Brain (organoid and tissue), 16 donors: ENCODE measurements at places on chromosomes 12 and 14. TPM values are rescaled to one million over a fixed set of nuclear protein-coding genes. Genes with fewer than 3 reads are reported as not detected.
A peak's percentile ranks its signal among the peaks of the same experiment; 100 is the strongest.

The MYF6 gene
- polyA plus RNA-seq, result not detected

The ARHGEF40 gene
- polyA plus RNA-seq, result 21.3 TPM

The LIN7A gene
- 10.4 TPM for polyA plus RNA-seq

The ESR2 gene
- 0.10 TPM for polyA plus RNA-seq

The PLEK2 gene
- polyA plus RNA-seq, result 1.8 TPM

The MUCL1 gene
- polyA plus RNA-seq, result not detected

The SLC4A8 gene
- 15.8 TPM for polyA plus RNA-seq

DNA sequence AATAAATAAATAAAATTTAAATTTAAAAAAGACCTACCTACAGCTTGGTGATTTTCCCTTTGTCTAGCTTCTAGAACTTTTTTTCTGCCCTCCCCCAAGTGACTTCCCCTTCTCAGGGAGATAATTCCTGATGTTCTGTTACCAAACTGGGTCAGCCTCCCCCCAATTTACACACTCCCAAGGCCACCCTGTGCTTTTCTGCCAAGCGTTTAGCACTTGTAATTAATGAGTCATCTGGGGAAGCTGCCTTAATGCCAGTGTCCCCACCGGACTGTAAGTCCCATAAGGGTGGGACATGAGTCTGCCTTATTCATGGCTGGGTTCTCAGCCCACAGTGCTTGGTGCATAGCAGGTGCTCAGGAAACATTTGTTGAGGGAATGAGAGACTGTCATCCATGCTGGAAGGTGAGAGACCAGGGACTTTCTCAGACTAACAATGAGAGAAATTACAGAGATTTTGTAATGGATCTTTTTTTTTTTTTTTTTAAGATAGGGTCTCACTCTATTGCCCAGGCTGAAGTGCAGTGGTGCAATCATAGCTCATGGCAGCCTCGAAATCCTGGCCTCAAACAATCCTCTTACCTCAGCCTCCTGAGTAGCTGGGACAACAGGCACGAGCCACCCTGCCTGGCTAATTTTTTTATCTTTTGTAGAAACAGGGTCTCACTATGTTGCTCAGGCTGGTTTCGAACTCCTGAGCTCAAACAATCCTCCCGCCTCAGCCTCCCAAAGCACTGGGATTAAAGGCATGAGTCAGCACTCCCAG, 106.8 kb downstream of the PHETA1 start:
- no peak for DNase-seq

GRCh38 chr12:74337951-74338350, 199.7 kb upstream of the ATXN7L3B start:
- DNase-seq, result no peak

DNA sequence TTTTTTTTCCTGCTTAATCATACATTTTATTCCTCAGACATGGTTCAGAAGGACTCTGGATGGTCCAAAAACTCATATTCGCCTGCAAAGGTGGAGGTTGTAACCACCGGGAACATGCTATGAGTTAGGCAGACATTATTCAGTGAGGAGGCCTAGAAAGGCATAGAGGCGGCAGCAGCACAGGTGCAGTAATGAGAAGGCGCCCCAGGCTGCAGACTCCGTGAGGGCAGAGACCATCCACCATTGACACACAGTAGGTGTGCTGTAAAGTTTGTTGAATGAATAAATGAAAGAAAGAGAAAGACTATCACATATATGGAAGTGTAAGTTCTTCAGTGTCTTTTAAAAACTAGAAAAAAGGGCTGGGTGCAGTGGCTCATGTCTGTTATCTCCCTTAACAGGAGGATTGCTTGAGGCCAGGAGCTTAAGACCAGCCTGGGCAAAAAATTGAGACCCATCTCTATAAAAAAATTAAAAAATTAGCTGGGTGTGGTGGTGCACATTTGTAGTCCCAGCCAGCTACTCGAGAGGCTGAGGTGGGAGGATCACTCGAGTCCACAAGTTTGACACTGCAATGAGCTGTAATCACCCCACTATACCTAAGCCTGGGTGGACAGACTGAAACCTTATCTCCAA, 34.5 kb upstream of the PTGR2 start:
- no peak for DNase-seq

GRCh38 chr14:105384605-105385321, 13.6 kb upstream of the TEX22 start:
- DNase-seq, result no peak

- no peak for DNase-seq
Observed at GRCh38 chr12:20931894-20932293, 121.4 kb downstream of the SLCO1B3 start.

GRCh38 chr12:12272869-12273268, 6.0 kb upstream of the LRP6 start:
- DNase-seq, result no peak

GRCh38 chr12:40327535-40327934, 102.7 kb downstream of the LRRK2 start:
- no peak for DNase-seq

DNA sequence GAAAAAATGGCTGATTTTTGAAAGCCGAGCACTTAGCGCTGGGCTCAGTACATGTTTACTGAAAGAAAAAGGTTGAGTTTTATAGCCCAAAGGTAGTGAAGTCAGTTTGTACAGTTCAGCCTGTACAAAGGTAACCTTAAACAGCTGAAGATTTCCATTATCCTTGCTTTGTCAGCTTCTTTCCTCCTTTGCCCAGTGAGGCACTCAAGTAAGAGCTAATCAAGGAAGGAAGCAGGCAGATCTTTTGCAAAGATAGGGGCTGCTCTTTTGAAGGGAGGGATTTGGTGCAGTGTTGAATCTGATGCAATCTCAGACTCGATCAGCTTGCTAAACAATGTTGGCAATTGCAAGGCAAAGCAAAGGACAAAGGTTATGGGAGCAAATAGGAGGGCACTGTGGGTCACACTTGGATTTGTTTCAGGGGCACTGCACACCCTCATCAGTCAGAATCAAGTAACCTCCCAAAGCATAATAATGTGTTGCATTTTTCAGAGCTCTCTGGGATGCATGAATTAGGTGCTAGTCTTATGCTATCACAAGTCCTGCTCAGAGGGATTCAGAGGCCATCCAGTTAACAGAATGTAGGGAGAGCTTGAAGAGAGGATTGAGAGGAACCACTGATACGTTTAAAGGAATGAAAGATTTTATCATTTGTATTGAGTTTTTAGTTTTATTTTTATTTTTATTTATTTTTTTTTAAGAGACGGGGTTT, 44.4 kb downstream of the ANO6 start:
- DNase-seq, result no peak

DNA sequence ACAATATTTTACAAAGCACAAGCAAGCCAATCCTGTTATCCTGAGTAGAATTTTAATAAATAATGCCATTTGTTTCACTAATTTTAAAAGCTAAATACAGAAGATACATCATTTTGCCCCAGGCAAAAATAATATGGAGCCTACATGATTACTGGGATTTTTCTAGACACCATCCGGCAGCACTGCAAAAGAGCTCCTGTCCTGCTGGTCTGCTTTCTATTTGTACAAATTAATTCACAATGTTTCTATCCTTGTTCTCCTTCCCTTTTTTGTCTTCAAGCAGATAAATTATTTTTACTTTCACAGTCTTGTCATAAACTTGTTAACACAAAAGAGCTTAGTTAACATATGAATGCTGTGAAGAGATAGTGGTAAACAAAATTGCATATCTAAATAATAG, 4.6 kb downstream of the SIX1 start:
- no peak for DNase-seq

- peak; percentile 66 for DNase-seq
Observed at GRCh38 chr12:97560350-97560749, 97.7 kb downstream of the RMST start.

- no peak for DNase-seq
Observed at GRCh38 chr12:7832059-7832696, 40.5 kb downstream of the SLC2A14 start.

GRCh38 chr12:98757455-98757854, 112.4 kb downstream of the APAF1 start:
- no peak for DNase-seq

DNA sequence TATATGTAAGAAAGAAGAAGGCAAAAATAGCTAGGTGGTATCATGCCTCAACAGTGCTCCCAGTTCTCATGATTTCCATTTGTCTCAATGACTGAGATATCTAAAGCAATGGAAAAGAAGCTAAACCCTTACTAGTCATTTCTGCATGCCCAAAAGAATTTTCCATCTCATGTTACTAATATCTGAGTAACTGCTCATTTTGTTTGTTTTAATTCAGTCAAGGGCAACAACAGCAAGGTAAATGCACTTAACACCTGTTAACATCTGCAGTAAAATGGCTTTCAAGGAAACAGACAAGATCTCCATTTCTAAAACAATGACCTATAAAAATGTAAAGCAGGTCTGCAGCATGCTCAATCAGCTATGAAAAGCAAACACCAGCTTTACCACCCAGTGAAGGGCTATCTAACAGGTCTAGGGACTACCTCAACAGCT, 19.4 kb upstream of the SELPLG start:
- DNase-seq, result no peak

DNA sequence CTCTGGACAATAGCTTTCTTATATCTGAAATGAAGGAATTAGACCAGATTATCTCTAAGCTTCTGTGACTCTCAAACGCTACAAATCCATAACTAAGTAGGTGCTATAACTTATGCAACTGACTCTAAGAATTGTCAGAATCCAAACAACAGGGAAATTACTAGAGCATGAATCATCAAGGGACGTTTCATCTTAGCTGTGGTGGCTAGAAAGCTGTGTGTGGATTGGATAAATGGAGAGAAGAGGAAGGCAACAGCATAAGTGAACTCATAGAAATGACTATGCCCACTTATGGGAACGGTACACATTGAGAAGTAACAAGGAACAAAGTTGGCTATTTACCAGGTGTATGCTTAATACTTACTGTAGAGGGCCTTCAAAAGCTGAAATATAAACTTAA, 96.0 kb upstream of the NEDD1 start:
- DNase-seq, result no peak

- DNase-seq, result no peak
Observed at GRCh38 chr12:48678551-48679185, 3.4 kb downstream of the KANSL2 start.

DNA sequence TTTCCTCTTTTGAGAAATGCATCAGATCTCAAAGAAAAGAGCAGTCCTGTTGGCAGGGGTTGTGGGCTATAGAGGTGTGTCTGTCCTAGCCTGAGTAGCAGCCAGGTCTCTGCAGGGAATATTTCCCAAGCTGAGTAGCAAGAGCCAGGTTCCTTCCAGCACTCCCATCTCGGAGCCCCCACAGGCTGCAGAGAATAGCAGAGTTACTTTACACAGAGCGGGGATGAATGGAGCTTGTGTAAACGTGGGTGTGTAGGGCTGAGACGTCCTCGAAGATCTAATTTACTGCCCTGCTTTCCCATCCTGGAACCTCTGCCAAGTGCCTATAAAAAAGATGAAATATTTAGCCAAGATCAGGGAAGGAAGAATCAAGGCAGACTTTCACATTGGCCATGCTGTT, 156.6 kb downstream of the TSPAN9 start:
- no peak for DNase-seq

- DNase-seq, result no peak
Observed at GRCh38 chr14:59427653-59428580, 37.3 kb downstream of the GPR135 start.

GRCh38 chr14:54046250-54046649, 89.6 kb upstream of the BMP4 start:
- DNase-seq, result no peak

- DNase-seq, result no peak
Observed at GRCh38 chr12:71760471-71760870, 5.8 kb downstream of the RAB21 start.

DNA sequence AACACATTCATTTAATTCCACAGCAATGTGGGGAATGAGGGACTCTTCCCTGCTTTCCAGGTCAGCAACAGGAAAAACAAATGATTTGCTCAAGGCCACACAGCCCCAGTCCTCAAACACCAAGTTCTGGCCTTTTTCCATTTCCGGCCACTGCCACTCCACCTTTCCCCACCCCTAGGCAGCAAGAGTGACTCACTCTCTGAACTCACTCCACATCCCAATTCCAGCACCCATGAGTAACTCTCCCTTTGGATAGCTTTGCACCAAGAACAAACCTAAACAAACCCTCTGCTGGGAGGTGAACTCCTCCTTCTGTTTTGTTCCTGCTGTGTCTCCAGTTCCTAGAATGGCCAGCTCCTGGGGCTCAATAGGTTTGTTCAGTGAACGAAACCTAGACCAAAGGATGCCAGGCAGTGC, 30.4 kb upstream of the PLEKHG6 start:
- no peak for DNase-seq

DNA sequence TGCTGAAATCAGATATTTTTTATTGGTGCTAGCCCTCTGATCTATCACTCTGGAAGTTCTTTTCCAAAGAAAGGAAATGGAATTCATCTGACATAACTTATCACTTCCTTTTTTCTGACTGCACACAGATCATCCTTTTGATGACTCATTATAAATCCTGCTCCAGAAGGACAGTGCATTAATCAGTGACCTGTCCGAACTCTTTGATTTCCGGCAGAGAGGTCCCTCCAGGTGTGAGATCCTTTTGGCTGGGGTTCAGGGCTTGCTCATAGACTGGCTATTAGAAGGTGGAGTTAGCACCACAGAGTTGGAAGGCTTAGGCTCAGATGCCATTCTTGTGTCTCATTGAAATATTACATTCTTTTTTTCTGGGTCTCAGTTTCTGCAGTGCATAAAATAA, 328.2 kb downstream of the ZFP36L1 start:
- no peak for DNase-seq

GRCh38 chr12:30622509-30622908, 73.2 kb downstream of the IPO8 start:
- no peak for DNase-seq

DNA sequence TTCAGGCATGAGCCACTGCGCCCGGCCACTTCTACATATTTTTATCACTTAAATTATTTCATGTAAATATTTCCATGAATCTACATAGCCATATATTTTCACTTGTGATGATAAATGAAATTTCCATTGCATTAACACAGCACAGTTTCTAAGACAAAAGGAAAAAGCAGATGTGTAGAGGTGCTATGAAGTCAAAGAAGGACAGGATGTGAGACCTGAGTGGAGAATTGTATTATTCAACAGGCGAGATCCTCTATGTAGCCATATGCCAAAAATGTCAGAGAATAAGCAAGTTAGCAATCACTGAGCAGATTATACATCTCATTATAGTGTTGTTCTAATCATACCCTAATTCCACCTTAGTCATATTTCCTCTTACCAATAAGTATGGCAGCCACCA, 38.1 kb downstream of the ATF7 start:
- no peak for DNase-seq

DNA sequence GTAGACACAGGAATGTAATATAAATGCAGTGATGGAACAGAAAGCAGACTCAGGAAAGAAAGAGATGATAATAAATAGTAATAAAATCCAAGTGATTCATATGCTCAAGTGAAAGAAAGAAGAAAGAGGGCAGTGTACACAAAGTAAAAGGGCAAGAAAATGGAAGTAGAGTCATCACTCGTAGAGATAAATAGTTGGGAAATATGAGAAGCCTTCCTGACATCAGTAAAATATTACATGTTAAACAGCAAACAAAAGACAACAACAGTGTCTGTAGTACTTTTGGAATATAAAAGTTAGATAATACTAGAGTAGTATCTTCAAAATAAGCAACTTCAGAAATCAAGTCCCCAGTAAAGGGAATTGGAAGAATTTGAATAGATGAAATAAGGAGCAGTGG, 412.3 kb downstream of the RAD51B start:
- DNase-seq, result no peak
